ENCODE measurements at places on chromosomes 12 and 14.

DNA sequence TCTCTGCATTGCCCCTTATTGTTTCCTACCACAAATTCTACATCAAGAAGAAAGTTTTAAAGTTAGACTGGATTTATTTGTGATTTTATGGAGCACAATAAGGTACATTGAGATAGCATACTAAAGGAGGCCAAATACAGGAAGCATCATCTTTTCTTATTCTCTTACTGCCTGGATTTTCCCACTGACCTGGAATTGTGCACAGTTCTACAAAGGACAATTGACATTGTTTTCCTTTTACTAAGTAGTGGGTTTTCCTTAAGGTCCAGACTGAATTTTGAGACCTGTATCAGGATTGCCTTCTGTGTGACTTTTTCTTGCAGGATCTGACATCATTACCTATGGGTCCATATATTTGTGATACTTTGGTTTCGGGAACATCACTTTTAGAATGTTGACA is 18.8 kb upstream of the ZNF140 start:
- no peak for DNase-seq

DNA sequence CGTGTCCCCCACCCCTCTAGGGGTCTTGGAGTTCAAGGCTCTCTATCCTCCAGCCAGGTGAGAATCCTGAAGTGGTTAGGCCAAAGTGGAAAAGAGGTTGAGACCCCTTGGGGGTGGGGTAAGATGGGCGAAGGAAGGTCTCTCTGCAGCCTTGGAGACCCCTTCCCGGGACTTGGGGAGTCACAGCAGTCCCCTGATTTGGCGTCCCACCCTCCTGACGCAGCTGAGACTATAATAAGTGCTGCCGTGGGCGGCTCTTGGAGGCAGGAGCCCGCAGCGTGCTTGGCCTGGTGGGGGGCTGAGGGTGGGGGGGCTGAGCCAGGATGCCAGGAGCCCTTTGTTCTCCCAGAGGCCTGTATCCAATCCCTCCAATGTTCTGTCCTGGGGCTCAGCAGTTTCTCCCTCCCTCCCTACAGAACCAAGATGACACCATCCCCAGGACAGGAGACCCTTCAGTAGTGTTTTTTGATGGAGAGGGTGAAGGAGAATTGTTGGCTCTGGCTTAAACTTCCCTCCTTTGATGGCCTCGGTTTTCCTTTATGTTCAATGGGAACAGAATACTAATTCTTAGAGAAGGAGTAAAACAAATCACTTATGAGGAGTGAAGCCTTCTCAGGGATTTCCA is 1.5 kb upstream of the AGAP2 start:
- no peak for DNase-seq

- peak; percentile 54 for DNase-seq
These were observed 14.2 kb upstream of the CALM1 start for GRCh38 chr14:90382491-90383125.

GRCh38 chr12:46145881-46146280 is 123.0 kb downstream of the SLC38A1 start:
- no peak for DNase-seq

DNA sequence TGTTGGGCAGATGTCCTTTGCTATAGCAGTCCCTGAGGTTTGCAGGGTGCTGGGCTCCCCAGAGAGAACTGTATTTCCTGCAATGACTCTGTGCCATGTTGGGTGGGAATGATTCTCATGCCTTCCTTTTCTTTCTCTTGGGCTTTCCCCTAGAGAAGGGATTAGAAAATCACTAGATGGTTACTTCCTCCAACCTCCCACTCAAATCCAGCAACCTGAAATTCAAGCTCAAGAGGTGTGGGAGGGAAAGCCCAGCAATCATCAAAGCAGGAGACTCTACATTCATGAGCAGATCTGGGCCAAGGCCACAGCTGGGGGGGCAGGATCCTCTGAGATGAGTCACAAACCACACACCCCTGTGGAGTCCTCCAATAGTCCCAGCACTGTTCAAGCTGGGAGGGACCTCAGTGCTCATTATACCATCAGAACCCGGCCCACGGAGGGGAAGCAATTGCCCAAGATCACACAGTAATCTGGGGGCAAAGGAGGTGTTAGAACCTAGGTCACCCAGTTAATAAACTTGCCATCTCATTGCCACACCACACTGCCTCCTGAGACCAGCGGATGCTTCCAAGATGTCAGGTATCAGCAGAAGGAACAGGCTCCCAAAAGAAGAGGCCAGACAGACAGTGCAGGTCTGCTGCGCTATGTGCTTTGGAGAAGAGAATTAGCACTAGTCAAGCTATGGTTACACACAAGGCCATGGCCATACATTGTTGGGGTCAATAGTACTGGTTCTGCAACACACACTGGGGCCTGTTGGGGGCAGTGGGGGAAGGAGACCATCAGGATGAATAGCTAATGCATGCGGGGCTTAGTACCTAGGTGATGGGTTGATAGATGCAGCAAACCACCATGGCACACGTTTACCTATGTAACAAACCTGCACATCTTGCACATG is 65.7 kb downstream of the TTC9 start:
- DNase-seq, result peak; percentile 5

GRCh38 chr14:96166461-96167223 is 38.0 kb upstream of the BDKRB2 start:
- DNase-seq, result no peak

- peak; percentile 24 for DNase-seq
These were observed 56.5 kb upstream of the GZMB start for GRCh38 chr14:24690492-24690891.

DNA sequence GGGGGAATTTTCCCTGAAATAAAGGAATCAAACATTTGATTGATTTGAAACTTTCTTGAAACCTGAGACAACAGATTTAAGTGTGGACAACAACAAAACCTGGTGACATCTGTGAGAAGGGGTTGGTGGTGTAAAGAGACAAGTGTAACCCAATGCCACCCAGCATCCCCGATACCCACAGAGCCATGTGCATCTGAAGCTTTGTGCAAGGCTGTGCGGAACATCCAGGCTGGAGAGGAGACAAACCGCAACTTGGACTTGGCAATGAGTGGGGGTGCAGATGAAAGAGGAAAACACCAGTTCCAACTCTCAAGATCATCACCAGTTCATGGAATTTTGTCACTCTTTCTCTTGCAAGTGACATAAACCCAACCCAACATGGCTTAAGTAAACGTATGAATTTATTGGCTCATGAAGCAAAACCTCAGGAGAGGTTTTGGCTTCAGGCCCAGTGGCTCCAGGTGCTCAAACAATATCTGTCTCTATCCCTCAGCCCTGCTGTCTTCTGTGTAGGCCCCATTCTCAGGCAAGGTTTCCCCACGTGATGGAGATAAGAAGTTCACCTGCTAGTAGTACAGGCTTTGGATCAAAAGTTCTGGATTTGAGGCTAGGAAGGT is 55.2 kb upstream of the NTF3 start:
- DNase-seq, result peak; percentile 74

GRCh38 chr12:109612975-109613502 is 39.4 kb downstream of the MVK start:
- peak; percentile 34 for DNase-seq

- DNase-seq, result no peak
These were observed 72.7 kb downstream of the NIN start for GRCh38 chr14:50758305-50758704.

DNA sequence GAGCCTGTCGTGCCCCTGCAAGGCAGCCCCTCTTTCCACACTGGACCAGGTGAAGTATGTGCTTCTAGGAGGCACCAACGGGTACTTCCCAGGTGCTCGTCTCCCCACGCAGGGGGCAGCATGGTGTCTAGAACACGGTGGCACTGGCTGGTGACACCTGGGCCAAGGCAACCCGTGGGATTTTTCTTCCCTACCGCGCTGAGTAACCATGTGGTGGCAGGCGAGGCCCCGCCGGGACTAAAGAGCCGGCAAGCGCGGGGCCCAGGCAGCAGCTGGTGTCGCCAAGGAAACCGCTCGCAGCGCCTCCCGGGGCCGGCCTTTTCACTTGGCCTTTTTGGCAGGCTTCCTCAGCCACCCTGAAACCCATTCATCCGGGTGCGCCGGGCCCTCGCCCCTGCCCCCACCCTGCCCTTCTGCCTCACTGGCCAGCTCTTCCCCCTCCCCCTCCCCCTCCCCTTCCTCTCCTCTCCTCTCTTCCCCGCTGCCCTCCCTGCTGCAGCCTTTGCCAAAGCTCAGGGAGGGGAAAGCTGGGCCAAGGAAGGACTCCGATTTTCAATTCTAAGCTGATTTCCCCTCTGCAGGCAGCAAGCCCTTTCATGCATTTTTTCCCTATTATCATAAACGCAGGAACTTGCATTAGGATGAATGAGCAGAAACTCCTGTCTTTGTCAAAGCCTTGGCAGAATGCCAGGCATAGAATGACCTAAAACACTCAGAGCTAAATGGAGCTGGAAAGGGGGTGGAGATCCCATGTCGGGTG is 81.2 kb downstream of the IRF2BPL start:
- DNase-seq, result peak; percentile 83

DNA sequence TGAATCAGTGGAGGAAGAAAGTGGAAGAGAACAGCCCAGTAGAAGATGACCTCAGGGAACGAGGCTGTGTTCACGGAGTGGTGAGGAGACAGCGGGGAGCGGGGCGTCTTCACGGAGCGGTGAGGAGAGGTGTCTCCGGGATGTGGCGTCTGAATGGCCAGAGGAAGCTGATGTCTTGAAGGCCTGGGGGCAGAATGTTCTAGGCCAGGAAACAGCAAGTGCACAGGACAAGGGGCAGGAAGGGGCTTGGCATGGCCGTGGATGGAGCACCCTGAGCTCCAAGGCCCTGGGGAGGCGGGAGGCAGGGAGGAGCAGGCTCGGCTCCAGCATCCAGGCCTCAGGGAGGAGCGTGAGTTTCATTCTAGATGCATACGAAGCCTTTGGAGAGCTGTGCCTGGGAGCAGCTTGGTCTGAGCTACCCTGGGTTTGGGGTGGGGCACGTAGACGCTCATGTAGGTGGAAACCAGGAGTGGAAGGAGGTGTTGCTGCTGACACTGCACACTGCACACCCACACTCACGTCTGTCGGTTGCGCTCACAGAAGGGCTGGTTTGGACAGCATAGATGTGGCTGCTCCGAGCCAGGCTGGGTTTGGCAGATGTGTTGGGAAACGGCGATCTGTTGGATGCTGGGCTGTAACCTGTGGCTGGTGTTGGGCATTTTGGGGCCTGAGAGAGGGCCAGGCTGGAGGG is 131.6 kb downstream of the ADGRD1 start:
- no peak for DNase-seq

DNA sequence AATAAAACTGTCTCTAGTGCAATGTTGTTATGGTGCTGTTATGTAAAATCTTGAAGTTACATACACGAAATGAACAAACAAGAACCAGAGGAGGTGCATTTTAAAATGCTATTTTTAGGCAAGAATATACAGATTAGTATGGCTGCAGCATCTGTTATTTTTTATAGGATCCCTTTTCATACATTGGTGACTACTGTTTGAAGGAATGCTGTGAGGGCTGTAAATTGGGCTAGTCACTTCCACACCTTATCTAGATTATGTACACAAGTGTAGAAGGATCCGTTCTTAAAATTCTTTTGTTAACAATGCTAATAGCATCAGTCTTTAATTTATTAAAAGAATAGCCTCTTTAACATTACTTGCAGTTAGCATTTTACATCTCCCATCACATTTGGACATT is 284.3 kb upstream of the MDGA2 start:
- DNase-seq, result no peak

DNA sequence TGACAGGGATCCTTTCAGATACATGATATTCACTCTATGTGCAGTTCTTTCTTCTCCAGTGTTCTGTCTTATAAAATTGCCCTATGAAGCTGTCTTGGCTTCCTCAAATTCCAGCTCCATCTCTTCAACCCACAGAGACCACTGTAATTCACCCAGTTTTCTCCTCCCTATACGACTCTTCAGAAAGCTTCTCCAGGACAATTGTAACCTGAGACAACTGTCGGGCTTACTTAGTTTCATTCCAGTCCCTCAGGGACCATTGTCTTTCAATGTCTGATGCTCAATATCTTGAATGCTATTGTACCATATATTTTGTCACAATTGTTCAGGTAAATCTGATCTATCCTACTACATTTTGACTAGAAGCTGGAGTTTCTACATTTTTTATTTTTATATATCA is 345.3 kb downstream of the RPL10L start:
- DNase-seq, result no peak

DNA sequence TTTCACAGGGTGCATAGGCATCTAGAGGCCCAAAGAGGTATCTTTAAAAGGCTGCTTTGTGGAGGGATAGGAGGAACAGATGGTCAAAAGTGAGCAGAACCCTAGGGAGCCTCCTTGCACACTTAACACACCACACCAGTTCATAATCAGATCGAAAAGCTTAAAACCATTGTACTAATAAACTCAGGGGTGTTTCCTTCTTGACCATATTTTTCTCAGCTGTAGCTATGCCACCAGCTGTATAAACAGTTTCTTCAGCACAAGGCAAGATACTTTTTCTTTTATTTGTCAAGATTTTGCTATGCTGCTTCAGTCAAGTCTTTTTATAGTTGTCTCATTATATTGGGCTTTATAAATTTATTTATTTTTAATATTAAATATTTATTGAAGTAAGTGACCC is 88.7 kb downstream of the RIC8B start:
- DNase-seq, result no peak

GRCh38 chr14:59688224-59689170 is 111.9 kb upstream of the CCDC175 start:
- DNase-seq, result peak; percentile 53

GRCh38 chr12:50924131-50924438 is 28.3 kb upstream of the HIGD1C start:
- no peak for DNase-seq

GRCh38 chr14:91193069-91193468 is 51.4 kb downstream of the GPR68 start:
- DNase-seq, result no peak

DNA sequence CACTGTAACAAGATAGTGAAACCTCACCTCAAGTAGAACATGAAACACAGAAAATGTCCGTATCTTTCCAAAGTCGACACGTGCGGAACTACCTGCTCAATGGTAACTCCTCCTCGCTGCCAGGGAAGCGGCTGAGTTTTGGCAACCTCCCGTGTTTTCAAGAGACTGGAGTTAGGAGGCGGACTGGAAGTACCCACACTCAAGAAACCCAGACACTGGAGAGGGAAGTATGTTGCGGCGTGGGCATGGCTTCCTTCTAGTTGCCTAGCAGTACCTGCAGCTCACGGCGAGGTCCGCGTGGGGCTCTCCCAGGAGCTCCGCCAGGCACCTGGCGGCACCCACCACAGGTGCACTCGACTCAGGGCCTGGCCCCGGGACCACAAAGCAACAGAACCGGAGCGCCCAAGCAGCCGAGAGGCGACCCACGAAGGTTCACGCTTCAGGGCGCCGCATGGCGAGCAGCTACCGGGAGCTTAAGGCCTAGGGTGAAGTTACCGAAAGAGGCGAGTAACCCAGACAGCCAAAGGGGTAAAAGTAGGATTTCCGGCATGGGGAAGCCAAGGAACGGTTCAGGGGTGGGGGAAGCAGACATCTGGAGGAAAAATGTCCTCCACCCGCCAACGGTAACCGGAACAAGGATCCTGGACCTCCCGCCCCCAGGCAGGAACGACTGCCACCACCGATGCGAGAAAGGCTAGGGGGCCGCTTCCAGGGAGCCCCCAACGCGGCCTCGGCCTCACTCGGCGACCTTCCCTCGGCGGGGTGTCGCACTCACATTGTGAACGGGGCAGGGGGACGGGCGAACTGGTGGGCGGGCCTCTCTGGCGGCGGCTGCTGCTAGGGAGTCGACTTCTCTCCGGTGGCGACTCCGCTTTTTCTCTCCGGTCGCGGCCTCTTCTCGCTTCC is 608 bp downstream of the PTGES3 start:
- DNase-seq, result peak; percentile 69

- DNase-seq, result no peak
These were observed 31.3 kb downstream of the ERH start for GRCh38 chr14:69366761-69367160.
